GM13976 (cell line): ENCODE measurements at places on chromosomes 1 and 21.

DNA sequence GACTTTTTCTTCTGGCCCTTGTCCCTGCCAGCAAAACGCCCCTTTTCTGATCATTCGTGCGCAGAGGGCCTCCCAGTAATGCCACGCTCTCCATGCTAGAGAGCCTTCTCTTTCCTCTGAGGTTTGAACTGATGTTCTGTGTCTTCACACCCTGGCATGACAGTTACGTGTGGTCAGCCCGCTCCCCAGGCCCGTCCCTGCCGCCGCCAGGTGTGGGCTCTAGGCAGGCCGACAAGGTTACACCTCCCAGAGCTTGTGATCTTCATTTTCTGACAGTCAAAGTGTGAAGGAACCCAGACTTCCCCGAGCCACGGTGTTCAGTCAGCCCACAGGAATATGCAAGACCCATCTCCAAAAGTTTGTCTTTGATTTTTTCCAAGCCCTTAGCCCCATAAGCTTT, 265.6 kb downstream of the TM2D1 start:
- no peak for DNase-seq

GRCh38 chr1:153347856-153348255, 785 bp downstream of the PGLYRP4 start:
- DNase-seq: no peak

DNA sequence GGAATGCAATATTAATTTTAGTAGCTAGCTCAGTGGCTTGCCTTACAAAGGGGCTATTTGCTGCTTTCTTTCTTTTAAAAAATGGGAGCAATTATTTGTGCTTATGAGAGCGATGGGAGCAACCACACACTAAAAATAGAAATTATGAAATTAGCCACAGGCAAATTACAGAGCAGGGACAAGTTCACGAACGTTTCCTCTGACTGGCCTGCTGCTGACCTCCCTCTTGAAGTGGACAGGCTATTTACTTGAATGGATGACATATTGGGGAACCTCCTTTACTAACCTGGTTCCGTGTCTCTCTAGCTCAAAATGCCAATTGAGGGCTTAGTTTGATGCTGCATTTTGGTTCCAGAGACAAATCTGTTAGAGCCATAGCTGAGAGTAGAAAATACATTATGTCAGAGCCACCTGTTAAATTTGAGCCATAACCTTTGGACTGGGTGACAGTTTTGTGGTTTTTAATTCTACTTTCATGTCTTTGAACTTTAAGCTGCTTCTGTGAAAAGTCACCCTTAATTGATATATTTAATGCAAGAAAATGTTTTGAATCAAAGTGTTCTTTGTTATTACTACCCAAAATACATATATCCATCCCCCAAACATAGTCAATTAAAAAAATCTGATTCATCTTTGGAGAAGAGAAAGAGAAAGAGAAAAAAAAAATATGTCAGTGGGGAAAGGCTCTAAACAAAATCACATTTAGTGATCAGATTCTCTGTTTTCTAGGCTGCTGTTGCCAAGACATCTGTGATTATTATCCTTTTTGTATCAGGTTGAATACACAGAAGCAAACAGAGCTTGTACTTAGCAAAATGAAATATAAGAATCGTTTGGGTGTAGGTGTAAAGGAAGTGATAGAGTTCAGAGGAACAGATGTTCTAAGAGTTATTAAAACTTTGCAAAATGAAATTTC, 351.9 kb downstream of the ADGRL2 start:
- DNase-seq: no peak

DNA sequence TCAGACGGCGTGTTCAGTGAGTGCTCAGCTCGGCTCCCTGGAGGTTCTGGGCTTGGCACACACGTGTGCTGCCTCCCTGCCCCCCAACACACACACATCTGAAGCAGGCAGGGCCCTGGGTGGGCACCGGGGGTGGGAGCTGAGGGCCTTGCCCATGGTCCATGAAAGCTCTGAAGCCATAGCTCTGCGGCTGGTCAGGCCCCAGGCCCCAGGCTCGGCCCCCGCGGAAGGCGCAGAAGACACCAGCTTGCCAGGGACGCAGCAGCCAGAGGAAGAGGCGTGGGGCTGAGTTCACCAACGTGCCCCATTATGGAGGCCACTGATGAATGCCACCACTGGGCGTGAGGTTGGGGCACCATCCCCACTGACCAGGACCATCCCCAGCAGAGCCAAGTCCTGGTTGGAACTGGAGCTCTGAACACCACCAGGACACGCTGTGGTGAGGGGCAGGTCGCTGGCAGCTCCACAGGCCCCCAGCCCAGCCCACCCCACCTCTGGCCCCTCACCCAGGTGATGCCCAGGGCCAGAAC, 4.2 kb downstream of the AURKAIP1 start:
- no peak for DNase-seq

DNA sequence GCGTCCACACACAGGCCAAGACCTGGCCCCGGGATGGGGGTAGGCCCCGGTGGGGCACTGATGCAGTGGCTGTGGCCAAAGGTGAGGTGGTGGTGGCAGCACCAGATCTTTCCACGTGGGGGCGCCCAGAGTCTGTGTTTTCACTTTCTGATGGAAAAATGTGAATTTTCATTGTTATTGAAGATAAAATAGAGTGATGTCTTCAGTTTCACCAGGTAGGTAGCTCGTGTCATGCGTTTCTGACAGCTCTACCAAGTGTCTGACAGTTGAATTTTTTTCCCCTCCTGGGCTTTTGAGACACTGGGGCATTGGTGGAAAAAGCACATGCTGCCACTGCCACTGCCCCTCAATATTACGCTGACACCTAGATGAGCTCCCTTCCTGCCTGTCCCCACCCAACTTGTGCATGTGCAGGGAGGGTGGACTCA, 40.0 kb upstream of the MAGOH start:
- peak; percentile 87 for DNase-seq

- no peak for DNase-seq
These were observed 134.8 kb downstream of the ZNF648 start for GRCh38 chr1:181926697-181927096.

GRCh38 chr21:27480841-27481261, 514.0 kb upstream of the ADAMTS5 start:
- no peak for DNase-seq

- DNase-seq: no peak
These were observed 7.6 kb downstream of the DFFB start for GRCh38 chr1:3864884-3865283.
